ENCODE measurements at places on chromosomes 2 and 18. TPM values are rescaled to one million over a fixed set of nuclear protein-coding genes. Genes with fewer than 3 reads are reported as not detected.

Gene MC4R
- not detected for total RNA-seq

DNA sequence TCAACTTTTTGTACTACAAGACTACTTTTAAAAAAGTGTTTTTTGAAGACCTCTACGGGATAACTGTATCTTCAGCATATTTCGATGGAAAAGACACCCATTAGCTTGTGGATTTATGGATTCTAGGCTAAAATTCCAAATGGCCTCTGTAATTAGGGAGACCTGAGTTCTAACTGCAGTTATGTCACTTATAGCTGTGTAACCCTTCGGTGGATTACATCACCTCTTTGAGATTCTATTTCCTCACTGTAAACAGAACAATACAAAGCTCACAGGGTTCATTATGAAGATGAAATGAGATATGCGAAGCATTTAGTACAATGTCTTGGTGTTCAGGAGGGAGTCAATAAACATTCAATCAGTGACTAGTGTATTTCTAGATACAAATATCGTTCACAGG, 24.2 kb downstream of the LMAN2L start:
- ATAC-seq: no peak

Gene TEX44
- total RNA-seq: not detected

DNA sequence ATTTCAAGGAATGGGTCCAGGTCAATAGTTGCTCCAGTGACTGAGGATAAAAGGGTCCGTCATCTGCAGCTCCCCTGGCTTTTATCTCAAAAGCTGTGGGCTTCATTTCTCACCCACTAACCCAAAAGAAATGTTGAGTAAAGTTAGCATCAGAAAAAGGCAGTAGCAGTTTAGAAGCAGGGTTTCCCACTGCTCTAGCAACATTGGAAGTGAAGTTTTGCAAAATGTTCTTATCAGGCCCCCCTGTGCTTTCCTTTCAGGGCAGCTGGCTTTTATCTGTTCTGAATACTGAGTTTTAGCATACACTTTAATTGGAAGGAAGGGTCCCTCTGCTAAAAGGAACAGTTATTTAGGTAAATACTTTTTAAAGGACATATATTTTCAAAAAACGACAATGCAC, 296.2 kb upstream of the RAB12 start:
- no peak for ATAC-seq

DNA sequence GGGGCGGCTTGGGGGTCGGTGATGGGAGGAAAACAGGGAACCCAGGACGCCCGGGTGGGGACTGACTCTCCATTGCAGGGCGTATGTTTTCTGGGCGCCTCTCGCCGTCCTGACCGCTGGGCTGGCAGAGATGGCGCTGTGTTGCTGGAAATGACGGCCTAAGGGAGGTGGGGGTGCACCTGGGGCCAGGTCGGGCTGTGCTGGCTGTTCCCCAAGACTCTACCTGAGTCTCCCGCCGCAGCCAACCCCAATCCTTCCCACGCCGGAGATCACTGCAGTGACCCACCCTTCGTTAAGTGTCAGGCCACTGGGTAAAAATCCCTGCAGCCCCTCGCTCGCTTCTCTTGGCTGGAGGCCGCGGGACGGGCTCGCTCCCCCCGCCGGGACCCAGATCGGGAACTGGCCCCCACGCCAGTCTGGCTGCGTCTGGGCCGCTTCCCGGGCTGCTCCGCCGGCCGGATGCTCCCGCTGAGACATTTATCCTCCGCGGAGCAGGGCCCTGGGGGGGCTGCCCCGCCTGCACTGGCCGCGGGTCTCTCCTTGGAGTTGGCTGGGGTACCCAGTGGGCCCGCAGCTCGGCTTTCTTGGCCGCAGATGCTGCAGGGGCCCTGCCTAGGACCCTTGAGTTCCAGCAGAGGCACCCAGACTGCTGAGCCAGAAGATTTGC, 7.8 kb upstream of the ARMC9 start:
- ATAC-seq: peak; percentile 37

GRCh38 chr2:120702061-120702460, 33.6 kb upstream of the GLI2 start:
- ATAC-seq: no peak

GRCh38 chr18:68956650-68957049, 158.8 kb downstream of the CCDC102B start:
- no peak for ATAC-seq

- ATAC-seq: no peak
These were observed 27.5 kb downstream of the LPIN1 start for GRCh38 chr2:11773747-11774525.

Gene RAB31
- 50.0 TPM for total RNA-seq

Gene SMAD7
- 3.7 TPM for total RNA-seq

Gene NDUFS1
- 81.6 TPM for total RNA-seq

DNA sequence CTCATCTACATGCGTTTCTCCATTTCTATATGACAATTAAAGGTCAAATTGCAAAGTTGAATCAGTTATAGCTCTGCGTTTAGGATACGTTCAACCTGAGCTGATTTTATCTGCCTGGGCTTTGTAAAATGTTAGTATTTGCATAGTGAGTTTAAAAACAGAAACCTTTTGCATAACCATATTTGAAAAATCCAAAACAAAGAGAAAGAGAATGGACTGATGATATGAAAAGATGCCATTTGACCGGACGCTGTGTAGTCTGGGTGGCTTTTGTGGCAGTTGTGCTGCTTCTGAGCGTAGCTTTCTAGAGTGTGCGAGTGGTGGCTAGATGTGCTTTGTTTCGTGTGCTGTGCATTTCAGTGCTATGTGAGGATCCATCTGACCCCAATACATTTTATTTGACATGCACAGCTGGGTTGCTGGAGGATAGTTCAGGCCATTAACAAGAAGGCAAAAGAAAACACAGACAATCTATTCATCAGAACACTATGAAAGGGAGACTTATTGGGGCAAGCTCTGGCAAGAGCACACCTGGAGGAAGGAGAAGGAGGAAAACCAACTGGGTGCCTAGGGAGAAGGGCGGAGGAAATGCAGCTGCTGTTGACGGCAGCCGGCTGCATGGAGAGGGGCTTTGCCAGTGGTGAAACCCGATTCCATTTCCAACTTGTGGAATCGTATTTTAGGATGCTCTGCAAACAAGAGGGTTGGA, 126.8 kb downstream of the ACOXL start:
- no peak for ATAC-seq

Gene KCNE4
- total RNA-seq: 0.12 TPM

Gene SULT1C2
- total RNA-seq: not detected

- ATAC-seq: no peak
These were observed 18.3 kb downstream of the FIGN start for GRCh38 chr2:163717515-163717914.

Gene SPP2
- total RNA-seq: not detected

Gene PLB1
- total RNA-seq: 1.6 TPM

DNA sequence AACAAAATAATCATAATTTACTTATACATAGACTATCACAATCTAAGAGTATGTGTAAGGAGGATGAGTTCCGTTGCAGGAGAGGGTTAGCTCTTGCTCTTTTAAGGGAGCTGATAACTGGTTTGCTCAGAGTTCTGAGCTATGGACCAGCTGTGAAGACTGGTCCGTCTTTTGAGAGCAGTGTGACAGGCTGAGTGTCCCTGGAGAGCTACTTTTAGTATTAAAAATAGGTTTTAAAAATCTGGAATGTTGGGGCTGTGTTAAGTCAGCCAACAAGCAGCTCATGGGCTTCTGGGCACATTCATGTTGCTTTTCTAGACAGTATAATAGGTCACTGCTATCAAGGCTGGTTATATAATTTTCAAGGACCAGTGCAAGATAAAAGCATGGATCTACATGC, 41.5 kb upstream of the TMEM131 start:
- no peak for ATAC-seq

DNA sequence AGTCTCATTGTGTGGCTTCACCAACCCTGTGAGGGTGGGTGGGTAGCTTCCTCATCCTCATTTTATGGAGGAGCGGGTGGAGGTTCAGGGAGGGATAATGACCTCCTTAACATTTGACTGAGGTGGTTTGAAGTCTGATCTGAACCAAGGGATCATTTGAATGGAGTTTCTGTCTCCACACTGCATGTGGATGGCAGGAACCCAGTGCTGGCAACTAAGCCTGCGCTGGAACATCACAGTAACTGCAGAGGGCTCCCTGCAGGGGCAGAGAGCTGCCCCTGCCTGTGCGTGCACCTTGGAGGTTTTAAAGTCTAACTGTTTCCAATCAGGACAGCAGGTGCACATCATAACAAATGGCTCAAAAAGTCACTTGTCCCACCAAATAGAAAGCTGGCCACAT, 3.3 kb downstream of the AGAP1 start:
- ATAC-seq: no peak

GRCh38 chr18:28715206-28715605, 538.3 kb upstream of the CDH2 start:
- ATAC-seq: no peak

Gene GCG
- not detected for total RNA-seq

Gene AGXT
- not detected for total RNA-seq

Gene INO80C
- total RNA-seq: 63.3 TPM

DNA sequence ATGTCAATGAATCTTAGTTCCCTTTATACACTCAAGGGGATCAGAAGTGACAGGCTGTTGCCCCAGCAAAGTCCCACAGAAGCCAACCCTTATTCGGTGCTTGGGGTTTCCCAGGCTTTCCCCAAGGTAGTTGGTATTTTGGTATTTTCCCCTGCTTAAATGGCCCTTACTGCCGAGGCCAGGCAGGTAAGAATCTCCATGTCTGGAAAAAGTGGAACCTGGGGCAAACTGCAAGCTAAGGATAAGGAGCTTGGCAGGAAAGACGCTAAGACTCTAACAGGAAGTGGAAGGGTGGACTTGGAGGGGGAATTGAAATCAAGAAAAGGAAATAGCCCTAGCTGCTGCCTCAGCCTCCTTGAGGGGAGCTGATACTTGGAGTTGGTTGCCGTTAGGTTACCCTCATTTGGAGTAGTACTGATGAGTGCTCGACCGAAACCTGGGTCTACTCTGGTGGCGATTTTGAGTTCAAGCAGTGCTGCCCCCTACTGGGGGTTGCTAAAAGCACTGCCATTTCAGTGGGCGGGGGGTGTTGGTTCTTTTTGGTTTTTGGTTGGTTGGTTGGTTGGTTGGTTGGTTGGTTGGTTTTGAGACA, 3.3 kb upstream of the GPBAR1 start:
- ATAC-seq: peak; percentile 50

Gene PLCL1
- total RNA-seq: 0.20 TPM

DNA sequence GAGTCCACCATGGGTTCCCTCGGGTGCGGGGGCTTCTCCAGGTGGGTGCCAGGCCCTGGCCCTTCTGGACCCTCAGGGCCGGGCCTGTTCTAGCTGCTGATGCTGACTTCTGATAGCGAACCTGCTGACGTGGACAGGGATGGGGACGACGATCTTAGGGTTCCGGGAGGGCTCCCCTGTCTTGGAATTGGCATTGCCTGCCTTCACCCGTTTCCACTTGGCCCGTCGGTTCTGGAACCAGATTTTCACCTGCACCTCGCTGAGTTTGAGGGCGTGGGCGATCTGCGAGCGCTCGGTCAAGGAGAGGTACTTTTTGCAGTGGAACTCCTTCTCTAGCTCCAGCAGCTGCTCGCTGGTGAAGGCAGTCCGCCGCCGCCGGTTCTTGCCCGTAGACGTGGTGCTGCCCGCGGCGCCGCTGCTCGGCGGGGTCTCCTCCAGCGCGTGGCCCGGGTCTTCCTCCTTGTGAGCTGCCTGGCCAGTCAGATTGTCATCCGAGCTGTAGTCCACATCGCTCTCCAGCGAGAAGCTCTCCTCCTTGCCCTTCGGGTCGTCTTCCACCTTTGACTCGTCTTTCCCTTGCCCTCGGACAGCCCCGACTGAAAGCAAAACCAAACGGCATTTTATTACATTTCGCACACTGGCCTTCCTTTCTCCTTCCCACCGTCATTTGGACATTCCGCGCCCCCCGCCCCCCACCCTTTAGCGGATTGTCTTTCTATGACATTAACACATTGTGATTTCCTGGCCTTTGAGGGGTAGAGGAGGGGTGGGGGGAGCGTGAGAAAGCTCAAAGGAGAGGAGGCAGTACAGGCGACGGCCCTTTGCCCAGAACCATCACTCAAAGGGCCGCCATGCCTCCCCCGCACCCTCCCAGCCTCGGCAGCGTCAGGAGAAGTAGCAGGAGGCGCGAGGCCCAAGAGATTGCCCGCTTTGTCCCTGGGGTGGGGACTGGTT, 2.1 kb downstream of the GBX2 start:
- ATAC-seq: no peak

GRCh38 chr2:71700658-71701397, 247.5 kb downstream of the DYSF start:
- ATAC-seq: no peak

GRCh38 chr18:374721-375168, 106.9 kb upstream of the THOC1 start:
- ATAC-seq: no peak

GRCh38 chr2:100417711-100418124, 250 bp upstream of the CHST10 start:
- no peak for ATAC-seq

DNA sequence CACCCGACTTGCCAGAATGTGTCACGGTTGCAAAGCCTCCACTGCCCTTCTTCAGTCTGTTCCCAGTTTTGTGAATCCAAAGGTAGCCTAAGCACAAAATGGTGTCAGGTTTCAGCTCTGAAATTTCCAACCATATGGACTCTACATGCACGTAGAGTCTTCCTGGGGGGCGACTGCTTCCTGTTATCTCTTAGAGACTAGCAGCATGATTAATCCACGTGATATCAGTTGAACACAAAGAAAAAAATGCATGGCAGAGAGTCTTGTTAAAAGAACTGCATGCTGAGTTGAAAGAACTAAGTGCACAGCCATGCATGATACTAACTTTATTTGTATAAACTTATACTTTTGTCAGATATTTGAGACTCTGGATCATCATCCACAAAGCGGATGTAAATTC, 404.4 kb downstream of the SOCS6 start:
- ATAC-seq: no peak

Gene LINC00305
- total RNA-seq: not detected

Gene MZT2A
- 113 TPM for total RNA-seq

DNA sequence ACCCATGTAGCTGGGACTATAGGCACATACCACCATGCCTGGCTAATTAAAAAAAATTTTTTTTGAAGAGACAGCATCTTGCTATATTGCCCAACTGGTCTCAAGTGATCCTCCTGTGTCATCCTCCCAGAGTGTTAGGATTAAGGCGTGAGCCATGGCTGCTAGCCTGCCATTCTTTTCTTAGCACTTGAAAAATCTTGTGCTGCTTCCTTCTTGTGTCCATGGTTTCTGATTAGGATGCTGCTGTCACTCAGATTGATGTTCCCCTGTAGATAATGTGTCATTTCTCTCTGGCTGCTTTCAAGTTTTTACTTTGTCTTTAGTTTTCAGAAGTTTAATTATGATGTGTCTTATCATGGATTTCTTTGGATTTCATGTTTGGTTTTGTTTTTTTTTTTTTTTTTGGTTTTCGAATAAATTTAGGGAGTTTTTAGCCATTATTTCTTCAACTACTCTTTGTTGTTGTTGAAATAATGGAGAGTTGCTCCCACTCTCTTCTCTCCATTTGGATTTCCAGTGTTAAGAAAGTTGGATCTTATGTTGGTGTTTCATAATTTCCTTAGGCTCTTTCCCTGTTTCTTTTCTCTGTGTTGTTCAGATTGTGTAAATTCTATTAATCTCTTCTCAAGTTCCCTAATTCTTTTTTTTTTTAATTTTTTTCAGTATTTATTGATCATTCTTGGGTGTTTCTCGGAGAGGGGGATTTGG, 2.5 kb downstream of the ATP9B start:
- no peak for ATAC-seq

Gene ARHGAP25
- 3.1 TPM for total RNA-seq

Data from esophagus mucosa (tissue), 1 donor.